T-helper 1 cell (primary cell): ENCODE measurements at places on chromosomes 2 and 18.

GRCh38 chr2:23694058-23695045 lies 232.6 kb downstream of the ATAD2B start:
- no peak for DNase-seq

DNA sequence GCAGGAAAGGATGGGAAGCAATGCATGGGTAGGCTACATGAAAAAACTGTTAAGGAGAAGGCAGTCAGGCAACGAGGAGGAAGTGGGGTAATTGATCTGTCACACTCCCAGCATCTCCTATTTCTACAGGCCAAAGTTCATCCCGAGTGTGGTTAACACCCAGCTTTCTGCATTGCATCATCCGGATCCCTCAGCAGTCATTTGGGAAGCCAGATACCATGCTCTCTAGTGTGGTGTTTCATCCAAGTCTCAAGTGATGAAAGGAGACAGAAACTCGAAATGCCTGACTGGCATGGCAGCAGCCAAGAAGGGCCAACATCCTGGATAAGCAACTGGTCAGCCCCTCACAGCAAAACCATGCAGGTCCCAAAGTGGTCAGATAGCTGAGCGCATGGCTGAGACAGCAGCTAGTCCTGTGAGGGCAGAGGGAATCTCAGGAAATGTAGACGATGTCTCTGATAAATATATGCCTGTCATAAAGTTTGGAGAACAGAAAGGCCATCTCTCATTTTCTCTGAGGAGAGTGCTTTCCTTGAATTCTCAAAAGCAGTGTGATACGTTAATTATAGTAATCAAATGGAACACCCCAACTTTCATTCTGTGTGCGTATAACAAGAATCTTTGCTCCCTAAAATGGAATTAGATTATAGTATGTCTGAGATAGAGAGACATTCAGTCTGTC lies 24.8 kb upstream of the HNRNPA3 start:
- no peak for DNase-seq

- no peak for DNase-seq
Measured at GRCh38 chr2:149039213-149039724, 770 bp downstream of the LYPD6B start.

GRCh38 chr18:24702001-24702515 lies 241.6 kb downstream of the HRH4 start:
- no peak for DNase-seq

DNA sequence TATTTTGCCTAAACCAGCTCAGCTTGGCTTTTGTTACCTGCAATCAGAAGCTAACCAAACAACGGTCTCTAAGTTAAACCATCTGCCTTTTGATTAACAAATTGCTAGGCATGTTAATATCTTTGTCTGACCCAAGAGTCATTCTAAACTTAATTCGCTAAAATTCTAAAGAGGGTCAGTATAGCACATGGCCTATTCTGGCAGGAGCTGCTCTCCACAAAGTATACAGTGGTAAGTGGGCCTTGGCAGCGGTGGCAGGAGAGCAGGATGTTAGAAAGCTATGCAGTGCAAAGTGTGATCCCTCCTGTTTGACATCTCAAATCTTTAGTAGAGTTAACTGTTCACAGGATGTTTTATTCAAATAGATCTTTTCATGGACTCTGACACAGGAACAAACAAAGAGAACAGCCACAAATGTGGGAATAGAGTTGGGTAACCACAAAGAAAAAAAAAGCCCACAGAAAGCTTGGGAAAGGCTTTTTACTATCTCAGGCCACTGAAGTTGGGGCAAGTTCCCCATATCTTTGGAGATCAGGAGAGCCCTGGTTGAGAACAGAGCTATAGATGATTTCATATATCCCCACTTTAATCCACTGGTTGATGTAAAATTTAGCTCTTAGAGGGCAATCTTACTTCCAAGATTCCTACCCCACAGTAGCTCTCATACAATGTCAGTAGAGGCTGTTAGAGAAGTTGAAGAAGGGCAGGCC lies 10.6 kb downstream of the CFAP210 start:
- peak; percentile 42 for DNase-seq

GRCh38 chr2:199160677-199161465 lies 296.9 kb downstream of the SATB2 start:
- DNase-seq: no peak

DNA sequence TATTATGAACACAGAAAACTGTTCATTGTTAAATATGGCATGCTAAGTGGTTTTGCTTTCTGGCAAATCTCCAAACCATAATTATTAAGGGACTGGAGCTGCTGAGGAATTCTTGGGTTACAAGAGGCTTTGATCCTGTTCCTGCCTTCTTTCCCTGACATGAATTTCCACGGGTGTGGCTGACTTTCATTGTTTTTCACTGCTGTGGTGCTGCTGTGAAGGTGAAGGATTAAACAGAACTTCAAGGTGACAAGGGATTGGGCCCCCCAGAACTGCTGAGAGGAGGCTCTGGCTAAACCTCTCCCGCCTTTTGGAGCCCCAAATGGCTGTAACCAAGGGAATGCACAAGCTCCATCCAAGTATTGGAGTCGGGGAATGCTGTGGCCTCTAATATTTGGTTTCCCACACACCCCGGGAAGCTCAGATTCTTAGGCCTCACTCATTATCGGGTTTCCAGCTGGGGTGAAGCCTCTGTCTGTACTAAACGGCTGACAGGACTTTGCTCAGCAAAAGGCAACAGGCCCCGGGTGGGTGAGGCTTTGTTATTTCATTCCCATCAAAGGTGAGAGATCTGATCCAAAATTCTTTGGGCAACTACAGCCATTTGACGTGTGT lies 29.0 kb upstream of the ZFP36L2 start:
- no peak for DNase-seq

DNA sequence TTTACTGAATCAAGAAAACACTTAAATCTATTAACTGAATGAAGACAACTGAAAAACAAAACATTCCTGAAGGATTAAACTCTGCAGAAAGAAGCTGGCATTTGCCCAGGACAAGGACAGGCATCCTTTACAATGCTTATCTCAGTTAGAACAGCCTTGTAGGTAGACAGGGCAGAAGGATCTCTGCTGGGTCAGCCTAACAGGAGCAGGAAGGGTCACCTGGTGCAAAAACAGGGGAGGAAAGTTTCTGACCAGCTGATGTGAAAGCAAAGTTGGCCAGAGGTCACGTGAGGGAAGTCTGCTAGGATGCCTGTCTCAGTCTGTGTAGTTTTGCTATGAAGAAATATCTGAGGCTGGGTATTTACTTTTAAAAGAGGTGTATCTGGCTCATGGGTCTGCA lies 348.6 kb downstream of the ANAPC1 start:
- DNase-seq: no peak

DNA sequence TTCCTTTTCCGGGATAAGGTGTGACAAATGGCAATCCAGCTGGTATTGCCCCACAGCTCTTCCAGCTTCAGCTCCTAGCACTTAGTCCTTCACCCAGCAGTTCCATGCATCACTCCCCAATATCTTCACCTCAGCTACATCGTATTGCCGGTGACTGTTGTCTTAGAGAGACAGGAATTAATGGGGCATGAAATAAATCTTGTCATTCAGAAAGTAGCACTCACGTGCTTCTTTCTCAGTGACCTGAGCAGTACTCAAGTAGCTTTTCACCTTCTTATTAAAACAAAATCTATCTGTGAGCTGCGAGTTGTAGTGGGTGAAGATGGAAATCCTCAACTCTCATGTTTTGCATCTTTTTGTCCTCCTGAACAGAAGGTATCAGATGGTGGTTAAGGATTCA lies 72.8 kb downstream of the PTH2R start:
- no peak for DNase-seq

DNA sequence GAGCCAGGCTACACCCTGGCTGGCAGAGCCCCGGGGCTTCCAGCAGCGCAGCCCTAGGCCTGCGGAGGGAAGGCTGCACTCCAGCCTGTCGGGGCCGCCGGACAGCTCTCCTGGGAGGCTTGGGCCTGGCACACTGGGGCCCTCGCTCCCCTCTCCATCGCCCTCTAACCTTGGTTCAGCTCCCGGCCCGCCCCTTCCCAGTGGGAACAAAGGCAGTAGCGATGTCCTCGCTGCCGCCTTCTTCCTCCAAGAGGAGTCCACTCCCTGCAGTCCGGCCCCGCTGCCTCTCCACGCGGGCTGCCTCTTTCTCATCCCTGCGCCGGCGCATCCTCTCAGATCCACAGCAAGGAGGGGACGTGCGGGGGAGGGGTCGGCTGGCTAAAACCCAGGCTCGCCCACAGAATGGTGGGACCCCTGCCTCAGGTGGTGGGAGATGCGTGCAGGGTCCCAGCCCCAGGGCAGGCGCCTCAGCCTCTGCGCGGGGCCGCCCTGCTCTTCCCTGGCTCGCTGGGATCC lies 138.1 kb downstream of the TWIST2 start:
- DNase-seq: no peak

- no peak for DNase-seq
Measured at GRCh38 chr2:190173392-190173791, 110.9 kb upstream of the MSTN start.

GRCh38 chr2:205808486-205809121 lies 126.3 kb downstream of the NRP2 start:
- DNase-seq: no peak

GRCh38 chr2:2528846-2529245 lies 197.8 kb upstream of the MYT1L start:
- no peak for DNase-seq

- DNase-seq: no peak
Measured at GRCh38 chr2:55965966-55966365, 42.4 kb upstream of the EFEMP1 start.

DNA sequence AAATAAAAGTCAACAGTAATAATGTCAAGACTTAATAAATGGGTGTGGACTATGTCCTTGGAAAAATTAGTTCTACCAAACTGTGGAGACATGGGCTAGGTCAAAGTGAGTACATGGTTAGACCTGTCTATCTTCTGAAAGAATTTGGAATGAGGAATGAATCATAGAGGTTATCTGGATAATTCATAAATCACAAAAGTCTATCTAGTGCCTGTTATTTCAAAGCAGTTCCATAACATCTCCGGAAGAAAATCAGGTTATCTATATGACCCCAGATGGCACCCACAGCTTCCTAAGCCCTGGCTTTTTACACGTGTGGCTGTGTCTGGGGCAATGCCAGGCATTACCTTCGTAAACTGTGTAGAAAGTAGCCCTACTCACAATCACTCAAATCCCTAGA lies 272.0 kb downstream of the ETAA1 start:
- no peak for DNase-seq

DNA sequence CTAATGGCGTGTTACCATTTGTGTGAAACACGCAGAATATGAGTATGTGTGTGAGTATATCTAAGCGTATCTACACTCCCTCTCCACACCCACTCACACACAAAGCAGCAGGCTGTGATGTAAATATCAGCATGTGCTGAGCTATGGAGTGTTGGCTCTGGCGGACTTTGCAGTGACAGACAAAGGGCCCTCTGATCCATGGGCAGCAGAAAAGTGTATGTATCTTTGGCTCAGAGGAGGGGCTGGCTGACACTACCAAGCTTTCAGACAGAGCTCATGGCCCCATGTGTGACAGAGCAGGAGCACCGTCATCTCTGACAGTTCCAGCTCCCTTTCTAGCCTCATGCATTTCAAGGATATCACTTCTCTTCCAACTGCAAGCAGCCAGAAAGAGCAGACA lies 57.2 kb upstream of the ASB18 start:
- no peak for DNase-seq

GRCh38 chr2:198327526-198327925 lies 523.1 kb downstream of the PLCL1 start:
- DNase-seq: no peak

DNA sequence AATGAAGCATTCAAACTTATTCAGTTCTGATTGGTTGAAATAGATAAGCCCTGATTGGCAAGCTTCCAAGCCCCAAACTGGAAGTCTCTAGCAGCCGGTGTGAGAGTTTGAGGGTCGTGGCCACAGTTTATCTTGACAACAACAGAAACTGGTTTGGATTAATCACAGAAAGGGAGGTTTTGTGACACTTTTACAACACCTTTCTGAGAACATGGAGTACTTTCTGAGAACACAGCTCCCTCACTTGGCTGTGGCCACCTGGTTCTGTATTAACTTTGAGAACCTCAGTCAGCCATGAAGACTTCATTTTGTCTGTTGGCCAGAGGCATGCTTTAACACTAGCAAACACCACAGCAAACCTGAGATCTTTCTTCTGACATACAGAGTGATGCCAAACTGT lies 280.7 kb upstream of the VWC2L start:
- no peak for DNase-seq

- no peak for DNase-seq
Measured at GRCh38 chr18:35451032-35451431, 46.7 kb downstream of the INO80C start.

- DNase-seq: no peak
Measured at GRCh38 chr2:145015561-145015960, 495.6 kb upstream of the ZEB2 start.

GRCh38 chr2:49189512-49190225 lies 35.4 kb upstream of the FSHR start:
- DNase-seq: no peak

DNA sequence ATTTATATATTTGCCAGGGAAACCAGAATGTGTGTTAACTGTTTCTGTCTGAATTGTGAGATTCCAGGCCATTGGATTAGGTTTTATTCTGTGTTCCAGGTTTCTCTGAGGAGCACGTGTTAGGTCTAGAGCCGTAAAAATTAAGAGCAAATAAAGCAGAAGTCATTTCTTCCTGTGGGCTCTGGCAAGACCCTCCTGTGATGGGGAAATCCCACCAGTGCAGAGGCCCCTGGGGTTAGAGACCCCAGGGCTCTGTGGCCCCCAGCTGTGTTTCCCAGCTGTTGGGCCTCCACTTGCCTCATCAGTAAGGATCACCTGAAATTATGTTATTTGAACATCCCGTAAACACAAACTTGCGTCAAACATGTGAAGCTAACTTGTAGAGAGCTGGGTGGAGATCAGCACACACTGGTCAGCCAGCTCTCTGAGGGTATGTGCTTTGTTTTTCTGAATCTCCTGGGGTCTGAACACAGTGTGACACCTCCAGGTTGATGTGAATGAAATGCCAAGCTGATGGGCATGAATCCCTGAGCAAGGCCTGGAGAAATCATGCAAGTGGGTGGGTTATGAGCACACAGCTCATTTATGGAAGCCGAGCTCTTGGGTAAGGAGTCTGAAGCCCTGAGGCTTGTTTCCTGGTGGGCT lies 50.3 kb downstream of the HK2 start:
- no peak for DNase-seq

DNA sequence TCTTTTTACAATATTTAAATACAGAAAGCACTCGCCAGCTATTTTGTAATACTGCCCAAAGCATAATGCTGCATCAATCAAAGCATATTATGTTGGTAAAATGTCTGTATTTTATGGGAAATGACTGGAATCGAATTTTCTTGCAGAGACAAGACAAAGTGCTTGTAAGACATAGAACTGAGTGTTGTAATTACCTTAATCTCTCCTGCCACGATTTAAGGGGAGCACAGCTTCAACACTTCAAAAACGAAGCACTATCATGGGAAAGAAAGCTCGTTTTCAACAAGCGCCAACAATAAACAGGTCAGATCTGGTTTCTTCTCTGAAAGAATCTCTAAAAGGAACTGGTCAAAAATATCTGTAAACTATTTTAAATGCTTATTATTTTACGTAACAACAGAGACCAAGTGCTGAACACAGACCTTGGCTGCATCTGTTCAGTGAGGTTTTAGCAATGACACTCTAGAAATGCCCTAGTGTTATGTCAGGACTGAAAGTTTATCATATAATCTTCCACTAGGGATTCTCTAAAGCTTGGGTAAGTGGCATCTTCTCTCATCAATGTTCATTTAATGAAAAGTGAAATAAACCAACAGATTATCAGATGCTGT lies 19.0 kb downstream of the RND3 start:
- no peak for DNase-seq
